ENCODE measurements at places on chromosomes 13 and 19.

DNA sequence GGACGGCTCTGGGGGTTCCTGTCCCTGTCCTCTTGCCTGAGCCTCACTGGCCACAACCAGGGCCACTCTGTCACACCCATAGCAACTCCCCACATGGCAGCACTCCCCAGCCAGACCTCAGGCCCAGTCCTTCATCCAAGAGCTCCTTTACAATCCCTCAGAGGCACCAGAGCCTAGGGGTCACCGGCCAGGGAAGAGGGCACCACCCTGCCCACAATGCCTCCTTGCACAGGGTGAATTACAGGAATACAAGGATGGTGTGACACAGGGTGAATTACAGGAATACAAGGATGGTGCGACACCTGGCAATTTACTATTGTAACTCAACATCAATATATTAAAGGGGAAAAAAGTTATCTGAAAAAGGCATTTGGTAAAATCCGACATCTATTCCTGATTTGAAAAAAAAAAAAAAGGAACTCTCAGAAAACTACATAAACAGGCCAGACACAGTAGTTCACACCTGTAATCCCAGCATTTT, 16.5 kb downstream of the MIER2 start:
- DNase-seq, result no peak

- no peak for DNase-seq
Observed at GRCh38 chr19:46984077-46985010, 35.3 kb upstream of the NPAS1 start.

DNA sequence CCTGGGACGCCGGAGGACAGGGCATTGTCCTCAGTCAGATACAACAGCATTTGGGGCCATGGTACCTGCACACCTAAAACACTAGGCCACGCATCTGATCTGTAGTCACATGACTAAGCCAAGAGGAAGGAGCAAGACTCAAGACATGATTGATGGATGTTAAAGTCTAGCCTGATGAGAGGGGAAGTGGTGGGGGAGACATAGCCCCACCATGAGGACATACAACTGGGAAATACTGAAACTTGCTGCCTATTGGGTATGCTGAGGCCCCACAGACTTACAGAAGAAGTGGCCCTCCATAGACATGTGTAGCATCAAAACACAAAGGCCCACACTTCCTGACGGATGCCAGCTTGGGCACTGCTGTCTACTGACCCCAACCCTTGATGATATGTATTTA, 1.4 kb upstream of the ICAM4 start:
- DNase-seq, result no peak

DNA sequence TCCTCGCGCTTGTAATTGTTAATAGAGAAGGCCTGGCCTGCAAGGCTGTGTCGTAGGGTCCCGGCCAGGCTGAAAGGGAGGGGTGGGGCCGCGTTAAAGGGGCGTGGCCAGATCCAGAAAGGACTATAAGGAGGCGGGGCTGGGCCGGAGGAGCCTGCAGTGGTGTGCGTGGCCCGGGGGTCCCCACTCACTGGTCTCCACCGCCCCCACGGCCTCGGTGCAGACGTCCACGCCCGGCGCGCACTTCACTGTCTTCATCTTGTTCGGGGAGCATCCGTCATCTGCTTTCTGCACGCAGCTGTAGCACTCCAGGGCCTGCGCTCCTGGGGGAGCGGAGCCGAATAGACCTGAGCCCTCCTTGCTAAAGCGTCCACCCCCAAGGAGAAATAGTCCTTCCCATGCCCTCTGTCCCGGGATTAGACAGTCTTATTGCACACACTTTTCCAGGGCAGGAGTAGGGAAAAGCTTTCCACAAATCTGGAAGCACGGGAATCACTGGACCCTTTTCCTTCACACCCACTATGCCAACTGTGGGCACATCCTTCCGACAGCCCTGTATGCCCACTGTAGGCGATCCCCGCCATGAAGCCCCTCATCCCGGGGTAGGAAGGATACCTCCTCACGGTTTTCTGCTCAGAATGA, 1.2 kb downstream of the LYPD3 start:
- DNase-seq, result no peak

DNA sequence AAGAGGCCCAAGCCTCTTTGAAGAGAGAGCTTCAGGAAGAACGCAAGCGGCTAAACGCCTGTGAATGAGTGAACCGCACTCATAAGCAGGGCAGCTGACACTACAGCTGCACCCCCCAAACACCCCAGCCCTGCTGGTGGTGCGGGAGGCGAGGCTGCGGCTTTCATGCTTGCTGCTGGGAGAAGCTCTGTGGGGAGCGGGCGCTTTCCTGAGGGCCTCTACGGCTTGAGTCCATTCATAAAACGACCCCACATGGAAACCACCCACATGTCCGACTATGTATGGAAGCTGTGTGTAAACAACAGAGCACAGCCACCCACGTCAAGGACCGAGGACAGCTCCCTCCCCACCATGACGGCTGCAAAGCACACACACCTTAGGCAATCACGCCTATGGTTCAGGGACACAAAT, 5.5 kb downstream of the AP3D1 start:
- DNase-seq, result no peak

Data from stimulated activated CD4-positive, alpha-beta T cell treated with anti-CD3 and anti-CD28 coated beads, Interleukin-15, amount 100 ng/mL, for 1 hour (primary cell).